Right cardiac atrium (tissue), 5 donors: ENCODE measurements at places on chromosomes 3 and 15. TPM values are rescaled to one million over a fixed set of nuclear protein-coding genes. Genes with fewer than 3 reads are reported as not detected.

The GCSAM gene
- total RNA-seq, result 0.29 TPM

The SLC33A1 gene
- total RNA-seq, result 34.0 TPM

The KIF15 gene
- 0.25 TPM for total RNA-seq

The GPR62 gene
- 1.5 TPM for total RNA-seq

The SLC28A1 gene
- not detected for total RNA-seq

The CPB1 gene
- 0.62 TPM for total RNA-seq
